RWPE2 (cell line): ENCODE measurements at places on chromosomes 12 and 14.
A peak's percentile ranks its signal among the peaks of the same experiment; 100 is the strongest.

- no peak for DNase-seq
- no peaks in the 10 kb centered on the region for H3K27me3 ChIP-seq
- H3K36me3 ChIP-seq = peaks cover 74% of the 10 kb centered on the region
- H3K4me3 ChIP-seq = no peak overlapping the region
- H3K27ac ChIP-seq = peak overlapping the region; percentile 96
- H3K4me1 ChIP-seq = peaks cover 25% of the 10 kb centered on the region
These were observed 7.1 kb downstream of the PTHLH start for GRCh38 chr12:27965411-27965810.

DNA sequence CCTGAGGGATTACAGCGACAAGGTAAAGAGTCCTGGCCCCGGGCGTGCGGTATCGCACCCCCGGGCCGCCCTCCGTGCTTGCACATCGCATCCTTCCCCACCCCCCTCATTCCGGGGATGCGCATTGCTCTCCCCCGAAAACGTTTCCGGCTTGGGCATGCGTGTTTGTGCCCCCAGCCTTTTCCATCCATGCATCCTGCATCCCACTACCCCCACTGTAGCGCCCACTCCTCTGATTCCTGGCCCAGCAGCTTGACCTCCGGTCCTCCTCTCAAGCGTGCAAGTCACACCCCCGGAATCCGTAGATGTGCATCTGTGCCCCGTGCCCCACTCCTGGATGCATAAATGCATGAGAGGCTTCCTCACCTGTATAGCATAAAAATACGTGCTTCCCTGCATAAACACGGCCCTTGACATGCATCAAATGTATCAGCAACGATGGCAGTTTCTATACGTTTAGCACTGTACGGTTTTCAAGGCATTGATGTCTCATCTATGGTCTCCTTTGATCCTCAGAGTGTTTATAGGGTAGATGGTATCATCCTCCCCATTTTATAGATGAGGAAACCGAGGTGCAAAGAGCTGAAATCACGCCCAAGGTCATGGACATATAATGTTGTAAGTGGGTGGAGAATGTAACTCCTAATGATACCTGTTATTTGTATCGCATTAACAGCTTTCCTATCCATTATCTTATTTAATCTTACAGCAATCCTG is 484 bp downstream of the RIC8B start:
- H3K36me3 ChIP-seq = no peaks in the 10 kb centered on the region
- DNase-seq = no peak
- peaks cover 5% of the 10 kb centered on the region for H3K4me1 ChIP-seq
- H3K27me3 ChIP-seq = no peaks in the 10 kb centered on the region
- peak overlapping the region; percentile 62 for H3K4me3 ChIP-seq
- peak overlapping the region; percentile 61 for H3K27ac ChIP-seq

GRCh38 chr14:76946753-76947077 is 81.8 kb downstream of the IRF2BPL start:
- H3K4me3 ChIP-seq = no peak overlapping the region
- H3K36me3 ChIP-seq = no peaks in the 10 kb centered on the region
- no peaks in the 10 kb centered on the region for H3K27me3 ChIP-seq
- H3K27ac ChIP-seq = peak overlapping the region; percentile 90

GRCh38 chr12:96404696-96405095 is 4.5 kb upstream of the CDK17 start:
- no peaks in the 10 kb centered on the region for H3K27me3 ChIP-seq
- peaks cover 7% of the 10 kb centered on the region for H3K4me1 ChIP-seq
- no peak overlapping the region for H3K4me3 ChIP-seq
- DNase-seq = no peak

- no peaks in the 10 kb centered on the region for H3K27me3 ChIP-seq
- no peak overlapping the region for H3K27ac ChIP-seq
- no peaks in the 10 kb centered on the region for H3K36me3 ChIP-seq
These were observed 79.3 kb downstream of the LMO3 start for GRCh38 chr12:16526693-16527092.

DNA sequence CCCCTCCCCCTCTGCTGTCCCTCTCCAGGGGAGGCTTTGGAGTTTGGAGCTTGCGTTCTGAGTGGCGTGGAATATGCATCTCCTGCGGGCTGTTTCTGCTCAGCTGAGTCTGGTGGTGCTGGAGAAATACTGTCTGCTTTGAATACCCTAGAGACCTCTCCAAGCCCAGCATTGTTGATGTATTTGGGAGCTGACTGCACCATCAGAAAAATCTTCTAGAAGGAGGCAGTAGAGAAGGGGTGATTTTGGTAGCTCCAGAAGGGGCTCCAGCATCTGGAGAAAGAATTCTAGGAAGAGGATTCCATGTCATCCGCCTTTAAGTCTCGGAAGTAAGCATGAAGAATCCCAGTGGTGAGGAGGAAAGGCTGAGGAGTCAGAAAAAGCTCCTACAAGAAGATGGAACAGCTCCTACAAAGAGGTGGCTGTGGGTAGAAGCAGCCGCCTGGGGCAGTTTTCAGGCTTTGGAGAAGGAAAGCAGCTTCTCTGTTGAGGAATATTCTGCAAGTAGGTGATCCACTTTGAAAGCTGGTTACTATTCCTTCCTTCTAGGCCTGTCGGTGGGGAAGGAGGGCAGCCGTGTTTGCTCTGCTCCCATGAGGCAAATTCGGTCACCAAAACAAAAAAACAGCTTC is 9.7 kb downstream of the MLXIP start:
- H3K36me3 ChIP-seq = peaks cover 53% of the 10 kb centered on the region
- DNase-seq = no peak
- H3K27ac ChIP-seq = no peak overlapping the region
- no peak overlapping the region for H3K4me3 ChIP-seq
- H3K4me1 ChIP-seq = peaks cover 8% of the 10 kb centered on the region

- no peak for DNase-seq
- peaks cover 5% of the 10 kb centered on the region for H3K4me1 ChIP-seq
- no peak overlapping the region for H3K27ac ChIP-seq
- H3K27me3 ChIP-seq = no peaks in the 10 kb centered on the region
These were observed 373.4 kb downstream of the NUAK1 start for GRCh38 chr12:105765053-105766014.

GRCh38 chr12:49296836-49297694 is 2.1 kb downstream of the PRPH start:
- peak overlapping the region; percentile 27 for H3K4me3 ChIP-seq
- no peaks in the 10 kb centered on the region for H3K36me3 ChIP-seq
- no peaks in the 10 kb centered on the region for H3K4me1 ChIP-seq
- H3K27me3 ChIP-seq = peaks cover 24% of the 10 kb centered on the region

GRCh38 chr12:113448873-113449272 is 22.8 kb downstream of the LHX5 start:
- no peak overlapping the region for H3K27ac ChIP-seq
- H3K27me3 ChIP-seq = no peaks in the 10 kb centered on the region
- no peak for DNase-seq
- no peak overlapping the region for H3K4me3 ChIP-seq

GRCh38 chr12:95700316-95700785 is 90.2 kb downstream of the NTN4 start:
- H3K4me3 ChIP-seq = no peak overlapping the region
- DNase-seq = no peak
- no peaks in the 10 kb centered on the region for H3K27me3 ChIP-seq
- H3K4me1 ChIP-seq = peaks cover 9% of the 10 kb centered on the region
- H3K27ac ChIP-seq = peak overlapping the region; percentile 90

DNA sequence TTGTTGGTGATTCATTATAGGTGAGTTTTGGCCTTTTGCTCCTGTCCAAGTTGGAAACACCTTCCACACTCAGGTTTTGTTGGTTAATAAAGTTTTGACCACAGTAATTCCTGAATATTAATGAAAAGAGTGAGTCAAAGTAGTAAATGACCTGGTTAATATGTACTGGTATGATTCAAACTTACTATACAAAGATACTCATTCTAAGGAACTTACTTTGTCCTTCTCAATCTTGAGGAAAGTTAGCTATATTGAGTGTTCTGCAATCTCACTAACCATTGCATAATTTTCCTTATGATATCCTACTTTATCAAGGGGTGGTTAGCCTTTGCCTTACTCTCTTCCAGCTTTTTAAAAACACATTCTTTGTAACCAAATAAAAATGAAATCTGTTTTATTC is 20.9 kb upstream of the HECTD1 start:
- no peak overlapping the region for H3K4me3 ChIP-seq
- peaks cover 21% of the 10 kb centered on the region for H3K4me1 ChIP-seq
- DNase-seq = no peak

GRCh38 chr12:18141048-18141982 is 51.3 kb upstream of the RERGL start:
- H3K27ac ChIP-seq = no peak overlapping the region
- H3K4me3 ChIP-seq = no peak overlapping the region
- H3K4me1 ChIP-seq = peaks cover 10% of the 10 kb centered on the region
- no peaks in the 10 kb centered on the region for H3K36me3 ChIP-seq
